Head of caudate nucleus (tissue), 42 donors: ENCODE measurements at places on chromosomes 3 and 15.

DNA sequence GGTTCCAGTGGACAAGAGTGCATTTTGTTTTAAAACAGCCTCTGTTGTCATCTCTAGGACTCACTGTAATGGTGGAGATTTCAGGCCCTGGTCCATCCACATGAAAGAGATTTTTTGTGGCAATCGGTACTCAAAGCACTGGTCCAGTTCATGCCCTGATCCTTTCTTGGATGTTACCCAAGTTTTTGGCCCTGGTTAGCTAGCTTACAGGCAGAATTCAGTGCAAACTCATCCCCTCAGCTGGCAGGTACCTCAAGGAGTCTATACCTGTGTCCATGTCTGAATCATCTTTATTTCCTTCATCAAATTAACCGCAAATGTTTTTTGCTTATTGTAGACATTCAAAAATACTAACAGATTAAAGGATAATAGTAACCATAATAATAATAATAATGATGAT lies 13.7 kb upstream of the MEF2A start:
- no peak for DNase-seq

DNA sequence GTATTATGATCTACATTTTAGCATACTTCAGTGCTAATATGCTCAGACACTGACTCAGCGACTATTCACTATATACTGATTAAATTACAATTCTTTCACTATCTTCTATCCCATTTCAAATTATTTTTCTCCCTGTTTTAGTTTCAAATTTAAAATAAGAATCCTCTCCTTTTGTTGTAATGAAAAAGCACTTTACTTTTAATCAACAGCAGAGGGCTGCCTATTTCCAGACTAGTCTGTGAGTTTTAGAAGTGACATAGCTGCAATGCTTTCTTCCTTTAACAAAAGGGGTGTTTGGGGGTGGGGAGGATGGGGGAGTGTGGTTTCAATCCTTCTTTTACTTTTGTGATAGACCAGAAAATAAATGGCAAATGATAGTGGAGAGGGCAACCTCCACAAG lies 2.4 kb downstream of the NEDD4 start:
- no peak for DNase-seq

DNA sequence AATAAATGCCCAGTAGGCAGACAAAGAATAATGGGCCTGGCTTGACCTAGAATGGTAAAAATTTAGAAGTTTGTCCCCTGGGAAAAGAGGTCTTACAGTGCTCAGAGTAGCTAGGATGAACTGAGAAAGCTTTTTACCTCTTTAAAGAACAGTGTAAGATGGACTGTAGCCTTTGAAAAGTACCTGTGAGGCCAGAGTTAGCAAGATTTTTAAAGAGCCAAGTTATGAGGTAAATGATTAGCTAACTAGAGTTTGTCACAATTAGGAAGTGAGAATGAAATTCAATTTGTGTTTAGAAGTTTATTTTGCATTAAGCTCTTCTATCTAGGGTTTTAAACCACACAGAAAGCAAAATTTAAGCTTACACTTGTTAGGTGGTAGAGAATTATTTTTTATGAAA lies 480.9 kb downstream of the ZIC1 start:
- no peak for DNase-seq

DNA sequence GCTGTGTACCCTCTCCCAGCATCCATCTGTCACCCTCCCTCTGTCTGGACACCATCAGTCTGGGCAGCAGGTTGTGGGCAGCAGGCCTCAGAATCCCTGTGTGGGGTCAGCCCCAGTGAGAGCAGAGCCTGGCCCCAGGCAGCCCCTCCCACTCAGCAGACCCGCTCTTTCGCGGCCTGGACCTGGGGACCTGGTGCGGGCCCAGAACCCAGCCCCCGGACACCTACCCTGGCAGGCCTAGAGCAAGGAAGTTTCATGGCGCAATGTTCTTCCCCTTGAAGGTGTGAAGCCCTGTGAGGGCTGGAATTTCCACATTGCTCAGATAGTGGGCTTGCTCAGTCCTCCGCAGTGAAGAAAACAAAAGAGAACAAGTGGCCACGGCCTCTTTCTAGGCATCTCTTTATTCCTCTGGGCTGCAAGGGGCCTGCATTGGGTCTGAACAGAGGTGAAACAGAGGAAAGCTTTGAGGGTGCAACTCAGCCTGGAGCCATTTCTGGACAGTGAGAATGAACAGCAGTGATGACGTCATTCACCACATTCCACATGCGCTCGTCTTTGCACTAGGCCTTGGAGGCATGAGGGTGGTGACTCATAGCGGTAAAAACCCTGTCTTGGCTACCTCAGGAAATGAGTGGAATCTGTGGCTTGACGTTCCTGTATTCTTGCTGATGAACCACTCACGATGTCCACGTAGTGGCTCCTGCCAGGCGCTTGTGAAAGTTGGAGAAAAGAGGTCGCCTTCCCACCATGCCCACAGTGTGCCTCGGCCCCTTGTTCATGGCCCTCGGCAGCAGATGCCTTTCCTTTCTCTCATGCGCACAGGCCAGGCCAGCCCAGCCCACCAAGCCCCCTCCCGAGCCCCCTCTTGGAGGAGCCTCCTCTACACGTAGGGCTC lies 66.1 kb downstream of the SLC30A4 start:
- peak; percentile 37 for DNase-seq

GRCh38 chr15:90953947-90954711 lies 555 bp upstream of the RCCD1 start:
- DNase-seq, result no peak

DNA sequence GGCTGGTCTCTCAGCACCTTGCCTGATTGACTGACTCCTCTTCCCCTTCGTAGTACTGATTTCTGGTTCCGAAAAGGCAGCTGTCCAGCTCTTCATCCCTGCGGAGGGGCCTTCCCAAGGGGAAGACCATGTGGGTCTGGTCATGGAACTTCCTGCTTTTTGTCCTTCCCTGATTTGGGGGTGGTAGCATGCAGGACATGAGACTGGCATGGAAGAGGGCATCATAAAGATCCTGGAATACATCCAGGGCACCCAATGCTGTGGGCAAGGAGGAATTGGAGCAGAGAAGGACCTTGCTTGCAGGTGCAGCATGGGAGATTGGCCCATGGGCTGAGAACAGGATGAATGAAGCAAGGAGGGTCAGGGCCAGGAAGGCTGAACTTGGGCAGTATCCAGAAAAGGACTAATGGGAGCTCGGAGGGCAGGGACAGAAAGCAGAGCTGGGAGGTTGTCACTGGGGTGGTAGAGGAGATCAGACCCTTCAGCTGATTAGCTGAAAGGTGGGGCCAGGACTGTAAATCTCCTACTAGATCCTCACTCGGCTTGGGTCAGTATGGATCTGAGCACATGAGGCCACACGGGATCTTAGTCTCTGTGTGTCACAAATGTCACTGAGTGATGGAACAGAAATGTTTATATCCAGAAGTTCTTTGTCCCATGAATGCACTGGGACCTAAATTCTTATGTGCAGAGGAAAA lies 59.5 kb downstream of the AMOTL2 start:
- DNase-seq, result no peak

DNA sequence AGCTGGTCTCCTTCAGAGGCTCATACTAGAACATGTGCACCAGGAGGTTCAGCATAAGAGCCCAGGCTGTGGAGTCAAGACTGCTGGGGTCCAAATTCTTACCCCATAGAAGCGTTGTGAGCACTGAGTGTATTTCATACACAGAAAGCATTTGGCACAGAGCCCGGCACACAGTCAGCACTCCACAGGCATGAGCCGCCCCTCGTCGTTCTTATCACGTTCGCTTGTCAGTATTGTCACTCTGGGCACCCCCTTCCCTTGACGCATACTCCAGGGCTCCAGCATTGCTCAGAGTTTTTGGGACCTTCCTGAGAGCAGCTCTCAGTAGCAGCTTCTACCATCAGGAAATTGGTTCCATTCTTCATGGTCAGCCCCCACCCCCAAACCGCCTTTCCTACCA lies 25.2 kb downstream of the CORO2B start:
- DNase-seq, result no peak

- no peak for DNase-seq
Observed at GRCh38 chr15:66895794-66896453, 169.5 kb upstream of the SMAD3 start.

GRCh38 chr3:24166515-24166914 lies 221.4 kb downstream of the NR1D2 start:
- DNase-seq, result no peak

DNA sequence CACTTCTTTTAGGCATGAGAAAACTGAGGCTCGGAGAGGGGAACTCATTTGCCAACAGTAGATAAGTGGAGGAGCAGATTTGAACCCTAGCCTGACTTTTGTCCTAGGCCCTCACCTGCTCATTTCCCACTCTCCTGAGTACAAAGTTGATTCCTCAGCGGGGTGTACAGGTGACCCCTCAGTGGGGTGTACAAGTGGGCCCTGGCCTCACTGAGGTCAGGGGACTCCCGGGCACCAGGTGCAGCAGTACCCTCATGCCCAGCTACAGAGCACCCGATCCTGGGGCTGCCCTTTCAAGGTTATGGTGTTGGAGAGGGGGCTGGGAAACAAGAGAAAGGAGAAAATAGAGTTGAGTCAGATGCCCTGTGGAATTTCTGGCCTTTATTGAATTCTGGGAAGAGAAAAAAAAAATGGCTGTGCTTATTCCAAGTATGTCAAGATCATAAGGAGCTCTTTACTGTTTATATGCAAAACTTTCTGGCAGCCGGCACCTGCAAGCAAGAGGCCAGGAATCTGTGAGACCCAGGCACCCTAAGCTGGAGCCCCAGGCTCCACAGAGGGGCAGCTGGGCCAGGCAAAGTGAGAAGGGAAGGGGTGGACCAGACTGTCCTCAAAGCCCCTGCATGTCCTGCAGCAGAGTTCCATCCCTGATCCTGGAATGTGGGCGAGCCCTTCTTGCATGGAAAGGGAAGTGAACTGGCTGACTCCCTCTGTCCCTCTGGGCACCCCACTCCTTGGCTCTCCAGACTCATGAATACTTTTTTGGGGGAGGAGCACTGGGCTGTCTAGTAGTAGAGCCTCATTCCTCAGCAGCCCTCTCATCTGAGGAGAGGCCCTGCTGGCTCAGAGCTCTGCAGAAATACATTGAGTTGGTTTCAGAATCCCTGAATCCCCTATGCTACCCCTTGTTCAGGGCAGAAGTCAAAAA lies 43.1 kb downstream of the AMOTL2 start:
- DNase-seq, result no peak

DNA sequence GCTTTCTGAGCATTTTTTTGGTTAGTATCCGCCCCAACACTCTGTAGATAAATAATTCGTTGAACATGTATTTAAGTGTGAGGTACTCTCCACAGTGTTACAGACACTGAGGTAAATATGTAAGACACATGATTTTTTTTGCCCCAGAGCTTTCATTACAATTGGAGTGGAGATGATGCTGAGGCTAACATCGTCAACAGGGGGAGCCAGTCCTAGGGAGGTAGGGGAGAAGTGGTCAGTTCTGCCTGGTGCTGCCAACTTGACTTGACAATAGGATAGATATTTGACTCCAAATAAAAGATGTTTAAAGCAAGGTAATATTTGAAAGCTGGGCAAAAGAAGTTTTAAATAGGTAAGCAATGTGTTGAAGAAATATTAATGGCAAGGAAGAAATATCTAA lies 295.7 kb downstream of the UNC13C start:
- no peak for DNase-seq

- no peak for DNase-seq
Observed at GRCh38 chr3:9912294-9912935, 4.5 kb upstream of the IL17RC start.

DNA sequence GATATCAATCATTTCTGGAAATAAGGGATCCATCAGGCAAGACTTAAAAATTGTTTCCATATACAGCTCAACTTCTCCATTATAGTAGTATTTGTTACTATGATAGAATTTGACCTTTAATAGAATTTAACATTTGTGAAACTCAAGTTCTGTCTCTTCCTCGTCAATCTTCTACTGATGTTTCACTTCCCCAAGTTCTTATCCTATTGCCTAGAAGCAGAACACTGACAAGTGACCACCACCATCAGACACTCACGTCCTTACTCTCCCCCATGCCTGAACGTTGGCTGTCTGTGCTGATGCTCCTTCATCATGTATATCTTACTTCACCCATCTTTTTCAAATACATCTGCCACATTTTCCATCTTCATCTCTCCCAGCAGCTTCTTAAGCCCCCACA lies 26.6 kb upstream of the TAFA4 start:
- DNase-seq, result no peak

GRCh38 chr15:75371901-75372688 lies 3.7 kb upstream of the MAN2C1 start:
- DNase-seq, result no peak

DNA sequence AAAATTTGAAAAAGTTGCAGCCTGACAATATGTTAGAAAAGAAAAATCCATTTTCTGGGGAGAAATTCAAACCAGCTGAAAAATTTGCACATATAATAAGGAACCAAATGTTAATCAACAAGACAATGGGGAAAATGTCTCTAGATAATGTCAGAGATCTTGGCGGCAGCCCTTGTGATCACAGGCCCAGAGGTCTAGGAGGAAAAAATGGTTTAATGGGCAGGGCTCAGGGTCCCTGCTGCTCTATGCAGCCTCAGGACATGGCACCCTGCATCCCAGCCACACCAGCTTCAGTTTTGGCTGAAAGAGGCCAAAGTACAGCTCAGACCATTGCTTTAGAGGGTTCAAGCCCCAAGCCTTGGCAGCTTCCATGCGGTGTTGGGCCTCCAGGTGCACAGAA lies 701.9 kb downstream of the IGSF11 start:
- no peak for DNase-seq

- peak; percentile 35 for DNase-seq
Observed at GRCh38 chr3:65619451-65619881, 419.3 kb downstream of the MAGI1 start.

- DNase-seq, result no peak
Observed at GRCh38 chr3:36903119-36903882, 41.6 kb downstream of the TRANK1 start.

DNA sequence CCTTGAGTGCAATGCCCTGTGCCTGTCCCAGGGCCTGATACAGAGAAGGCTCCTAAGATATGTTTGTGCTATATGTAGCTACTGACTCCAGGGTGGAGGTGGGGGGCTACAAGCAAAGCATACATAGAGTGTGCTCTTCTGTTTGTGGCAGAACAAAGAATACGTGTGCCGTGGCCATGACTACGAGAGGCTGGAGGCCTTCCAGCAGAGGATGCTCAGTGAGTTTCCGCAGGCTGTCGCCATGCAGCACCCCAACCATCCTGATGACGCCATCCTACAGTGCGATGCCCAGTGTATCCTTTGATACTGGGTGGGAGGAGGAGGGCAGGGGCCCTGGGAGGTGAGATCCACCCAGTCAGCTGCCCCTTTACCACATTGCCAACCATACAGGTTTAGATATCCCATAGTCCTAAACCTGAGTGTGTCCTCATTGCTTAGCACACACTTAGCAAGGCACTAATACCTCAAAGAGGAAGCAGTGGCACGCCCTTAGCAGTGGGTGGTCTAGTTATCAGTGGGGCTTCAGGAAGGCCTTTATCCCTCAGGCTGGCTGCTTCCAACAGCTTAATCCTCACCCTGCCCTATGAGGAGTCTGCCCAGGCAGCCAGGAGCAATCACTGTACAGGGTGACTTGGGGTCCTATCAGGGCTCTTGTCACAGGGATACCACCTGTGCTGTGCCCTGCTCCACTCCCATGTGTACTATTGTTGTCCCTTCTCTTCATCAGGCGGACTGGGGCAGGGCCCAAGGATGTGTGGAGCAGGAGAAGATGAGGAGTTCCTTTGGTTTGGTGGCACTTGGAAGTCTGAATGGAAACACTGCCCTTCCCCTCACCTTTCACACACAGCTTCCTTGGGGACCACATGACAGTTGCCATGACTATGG lies 30.1 kb upstream of the MANF start:
- no peak for DNase-seq

GRCh38 chr3:54390582-54390981 lies 268.2 kb downstream of the CACNA2D3 start:
- no peak for DNase-seq
